Lung (tissue), 17 donors: ENCODE measurements at places on chromosomes 7 and 10. TPM values are rescaled to one million over a fixed set of nuclear protein-coding genes. Genes with fewer than 3 reads are reported as not detected.

DNA sequence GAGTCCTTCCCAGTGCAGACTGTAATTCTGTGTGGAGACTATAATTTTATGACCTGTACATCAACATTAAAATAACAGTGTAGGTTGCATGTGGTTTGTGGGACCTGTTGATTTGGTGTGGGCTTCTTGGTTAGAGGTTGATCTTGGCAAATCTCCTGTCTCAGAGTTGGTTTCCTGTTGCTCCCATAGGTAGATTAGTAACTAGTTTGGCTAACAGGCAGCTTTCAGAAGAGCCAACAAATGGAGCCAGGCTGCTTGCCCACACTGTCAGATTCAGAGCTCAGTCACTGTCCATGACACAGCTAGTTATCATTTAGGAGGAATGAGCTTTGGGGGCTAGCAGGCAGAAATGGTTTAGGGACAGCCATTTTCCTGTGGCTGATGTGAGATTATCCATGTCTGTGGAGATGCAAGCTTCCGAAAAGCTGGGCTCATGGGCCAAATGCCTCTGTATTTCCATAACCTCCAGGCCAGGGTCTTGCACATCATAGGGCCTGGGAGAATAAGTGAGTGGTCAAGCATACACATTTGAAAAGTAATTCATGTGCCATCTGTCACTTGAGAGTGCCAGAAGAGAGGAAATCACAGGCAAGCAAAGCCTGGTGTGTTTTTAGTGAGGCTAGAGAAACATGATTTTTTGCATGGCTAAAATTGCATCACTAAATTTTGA lies 33.4 kb downstream of the CCM2 start:
- H3K36me3 ChIP-seq, result peaks cover 5% of the 10 kb centered on the region
- no peak overlapping the region for H3K4me3 ChIP-seq
- H3K4me1 ChIP-seq, result peaks cover 2% of the 10 kb centered on the region
- no peaks in the 10 kb centered on the region for H3K27me3 ChIP-seq
- no peak overlapping the region for H3K27ac ChIP-seq

- no peak overlapping the region for H3K4me3 ChIP-seq
- no peak overlapping the region for H3K27ac ChIP-seq
- H3K4me1 ChIP-seq, result no peaks in the 10 kb centered on the region
- no peaks in the 10 kb centered on the region for H3K27me3 ChIP-seq
- DNase-seq, result no peak
These were observed 146.0 kb upstream of the STEAP4 start for GRCh38 chr7:88452646-88453045.

GRCh38 chr10:111127081-111127848 lies 50.4 kb downstream of the ADRA2A start:
- no peaks in the 10 kb centered on the region for H3K27me3 ChIP-seq
- no peaks in the 10 kb centered on the region for H3K36me3 ChIP-seq
- no peaks in the 10 kb centered on the region for H3K4me1 ChIP-seq
- no peak for DNase-seq

FRMD4A gene
- total RNA-seq, result 64.5 TPM

- no peak for DNase-seq
- H3K27ac ChIP-seq, result no peak overlapping the region
- H3K27me3 ChIP-seq, result no peaks in the 10 kb centered on the region
- H3K4me3 ChIP-seq, result no peak overlapping the region
These were observed 48.6 kb upstream of the DLG5 start for GRCh38 chr10:77975086-77975666.

- H3K4me1 ChIP-seq, result no peaks in the 10 kb centered on the region
- H3K4me3 ChIP-seq, result no peak overlapping the region
- H3K27me3 ChIP-seq, result no peaks in the 10 kb centered on the region
- no peaks in the 10 kb centered on the region for H3K36me3 ChIP-seq
- DNase-seq, result no peak
These were observed 172.8 kb upstream of the AOAH start for GRCh38 chr7:36896956-36897590.

DNA sequence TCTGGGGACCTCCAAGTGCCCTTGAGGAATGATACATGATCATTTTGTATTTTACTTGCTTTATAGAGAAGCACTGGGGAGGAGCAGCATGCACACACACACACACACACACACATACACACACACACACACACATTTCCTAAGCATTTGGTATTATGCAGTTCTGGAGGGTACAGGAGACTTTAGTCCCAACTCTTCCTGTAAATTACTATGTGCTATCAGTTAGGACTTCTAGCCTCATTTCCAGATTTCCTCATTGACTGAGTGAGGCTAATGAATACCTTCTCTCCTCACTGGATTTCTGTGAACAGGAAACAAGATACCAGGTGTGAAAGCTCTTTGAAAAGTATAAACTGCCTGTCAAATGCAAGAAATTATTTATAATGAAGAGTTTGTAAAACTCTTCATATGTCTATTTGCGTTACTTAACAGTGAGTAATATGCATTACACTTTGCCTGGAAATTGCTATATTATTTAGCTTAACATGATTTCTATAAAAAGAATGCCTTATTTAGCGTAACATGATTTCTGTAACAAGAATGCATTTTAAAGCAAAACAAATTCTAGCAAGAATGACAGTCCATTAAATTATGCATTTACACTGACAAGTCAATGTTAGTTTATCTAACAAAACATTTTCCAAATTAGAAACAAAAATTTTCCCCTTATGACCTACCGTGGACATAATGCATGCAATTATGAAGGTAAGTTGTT lies 34.2 kb downstream of the ACTA2 start:
- no peak overlapping the region for H3K27ac ChIP-seq
- H3K27me3 ChIP-seq, result no peaks in the 10 kb centered on the region

DNA sequence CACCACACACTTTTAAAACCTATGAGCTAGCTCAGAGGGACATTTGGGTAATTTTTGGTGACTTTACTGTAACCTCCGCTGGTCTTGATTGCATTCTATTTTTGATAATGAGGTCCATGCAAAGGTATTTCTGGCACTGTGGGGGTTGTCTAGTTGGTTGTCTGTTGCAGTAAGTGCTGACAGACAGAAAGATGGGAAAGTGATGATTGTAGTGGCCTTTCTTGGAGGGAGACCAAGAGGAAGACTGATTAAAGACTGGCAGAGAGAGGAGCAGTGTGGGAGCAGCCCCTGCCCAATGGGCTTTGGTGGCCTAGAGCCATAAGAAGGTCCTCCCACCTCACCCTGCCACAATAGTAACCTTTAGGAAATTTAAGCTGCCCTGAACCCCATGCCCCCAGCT lies 173.4 kb upstream of the CTBP2 start:
- H3K4me3 ChIP-seq, result no peak overlapping the region
- peaks cover 9% of the 10 kb centered on the region for H3K4me1 ChIP-seq
- no peak for DNase-seq
- no peaks in the 10 kb centered on the region for H3K27me3 ChIP-seq

ARHGAP22 gene
- total RNA-seq, result 6.9 TPM

DNA sequence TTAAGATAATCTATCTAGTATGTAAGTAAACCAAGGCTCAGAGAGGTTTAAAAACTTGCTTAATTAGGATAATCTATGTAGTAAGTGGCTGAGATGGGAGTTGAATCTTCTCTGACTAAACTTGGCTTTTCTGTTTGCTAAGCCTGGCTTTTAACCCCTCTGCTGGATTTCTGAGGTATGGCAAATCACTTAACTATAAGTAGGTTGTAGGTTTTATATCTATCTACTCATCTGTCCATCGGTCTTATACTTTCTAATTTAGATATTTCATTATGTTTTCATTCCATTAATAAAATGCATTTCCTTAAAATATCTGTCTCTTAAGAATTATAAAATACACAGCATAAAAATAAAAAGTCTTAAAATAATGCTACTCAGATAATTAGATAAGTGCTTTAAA lies 59.4 kb downstream of the ST7 start:
- H3K36me3 ChIP-seq, result no peaks in the 10 kb centered on the region
- no peak overlapping the region for H3K27ac ChIP-seq
- no peaks in the 10 kb centered on the region for H3K27me3 ChIP-seq
- peak; percentile 53 for DNase-seq

AOAH gene
- 29.9 TPM for total RNA-seq

- H3K36me3 ChIP-seq, result no peaks in the 10 kb centered on the region
- no peak overlapping the region for H3K4me3 ChIP-seq
- DNase-seq, result no peak
- no peak overlapping the region for H3K27ac ChIP-seq
- no peaks in the 10 kb centered on the region for H3K4me1 ChIP-seq
These were observed 9.6 kb upstream of the PTTG1IP2 start for GRCh38 chr7:90459888-90460287.

ZPBP gene
- 0.85 TPM for total RNA-seq

DNA sequence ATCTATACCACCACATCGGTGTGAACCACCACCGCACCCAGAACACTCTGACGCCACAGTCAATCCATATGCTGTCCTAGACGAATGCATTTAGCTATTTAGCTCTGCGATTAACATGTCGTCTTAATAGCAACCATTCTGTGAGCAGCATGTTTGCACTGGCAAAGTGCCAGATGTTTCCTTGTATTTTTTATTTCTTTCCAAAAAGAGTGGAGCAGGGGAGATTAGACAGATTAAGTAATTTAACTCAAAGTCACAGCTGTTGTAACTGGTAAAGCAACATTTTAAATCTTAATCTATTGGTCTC lies 57.0 kb upstream of the ARL4A start:
- no peaks in the 10 kb centered on the region for H3K36me3 ChIP-seq
- H3K4me3 ChIP-seq, result no peak overlapping the region
- peak; percentile 60 for DNase-seq

DNA sequence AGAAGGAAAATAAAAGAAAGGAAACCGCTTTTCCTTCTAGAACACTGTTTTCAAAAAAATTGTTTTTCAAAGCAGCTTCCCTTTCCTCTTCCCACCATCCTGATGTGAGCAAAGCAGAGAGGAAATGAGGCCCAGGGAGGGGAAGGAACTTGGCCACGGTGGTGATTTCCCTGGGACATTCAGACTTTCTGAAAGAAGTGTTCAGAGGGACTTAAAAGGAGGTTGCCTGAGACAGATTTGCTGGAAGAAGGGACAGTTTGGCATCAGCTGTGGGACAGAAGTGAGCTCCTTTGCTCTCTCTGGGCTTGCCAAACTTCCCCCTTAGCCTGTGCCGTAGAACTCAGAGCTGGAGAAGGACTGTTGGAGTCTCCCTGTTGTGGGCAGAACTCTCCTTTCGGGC lies 30.3 kb downstream of the ADCYAP1R1 start:
- H3K27ac ChIP-seq, result no peak overlapping the region
- no peaks in the 10 kb centered on the region for H3K36me3 ChIP-seq
- DNase-seq, result peak; percentile 50
- no peaks in the 10 kb centered on the region for H3K4me1 ChIP-seq

DNA sequence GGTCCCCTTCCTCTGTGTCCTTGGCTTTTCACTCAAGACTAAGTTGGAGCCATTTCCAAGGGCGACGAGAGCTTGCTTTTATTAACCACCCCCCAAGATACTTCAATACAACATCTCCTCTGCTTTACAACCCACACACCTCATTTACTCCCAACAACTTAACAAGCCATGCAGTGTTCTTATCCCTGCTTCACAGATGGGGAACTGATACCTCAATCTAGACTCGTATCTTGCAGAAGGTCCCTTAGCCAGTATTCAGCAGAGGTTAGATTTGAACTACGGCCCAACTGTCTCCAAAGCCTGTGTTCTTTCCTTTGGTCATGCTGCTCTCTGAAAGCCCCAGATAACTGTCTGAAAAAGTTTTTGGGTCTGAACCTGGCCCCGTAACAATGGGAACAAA lies 444.8 kb downstream of the GRID1 start:
- H3K27me3 ChIP-seq, result no peaks in the 10 kb centered on the region
- H3K27ac ChIP-seq, result no peak overlapping the region
- no peaks in the 10 kb centered on the region for H3K36me3 ChIP-seq

NDUFB8 gene
- 145 TPM for total RNA-seq

- H3K27ac ChIP-seq, result no peak overlapping the region
- peaks cover 21% of the 10 kb centered on the region for H3K27me3 ChIP-seq
- no peak overlapping the region for H3K4me3 ChIP-seq
- DNase-seq, result no peak
- no peaks in the 10 kb centered on the region for H3K4me1 ChIP-seq
These were observed 6.8 kb downstream of the FFAR4 start for GRCh38 chr10:93573051-93573909.

DNA sequence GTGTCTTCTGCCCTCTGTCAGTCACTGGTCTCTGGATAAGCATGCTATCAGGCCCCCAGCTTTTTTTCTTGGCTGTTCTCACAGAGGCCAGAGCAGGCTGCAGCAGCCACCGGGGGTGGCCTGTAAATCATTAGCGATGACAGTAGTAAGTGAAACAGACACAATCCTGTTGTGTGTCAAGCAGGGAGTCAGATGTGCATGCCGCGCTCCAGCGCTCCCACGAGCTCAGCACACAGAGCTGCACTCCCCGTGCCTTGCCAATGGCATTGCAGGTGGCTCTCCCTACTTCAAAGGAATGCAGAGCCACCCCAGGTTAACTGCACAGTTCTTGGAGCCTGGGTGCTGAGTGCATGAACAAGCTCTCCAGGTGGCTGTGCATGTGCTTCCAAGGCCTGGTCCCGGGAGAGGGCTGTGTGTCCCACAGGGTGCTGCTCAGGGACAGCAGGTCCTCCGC lies 226.1 kb downstream of the GLRX3 start:
- H3K4me1 ChIP-seq, result no peaks in the 10 kb centered on the region
- no peak overlapping the region for H3K4me3 ChIP-seq
- DNase-seq, result peak; percentile 61
- no peaks in the 10 kb centered on the region for H3K36me3 ChIP-seq
- H3K27ac ChIP-seq, result no peak overlapping the region
- no peaks in the 10 kb centered on the region for H3K27me3 ChIP-seq

PIP gene
- total RNA-seq, result 1.5 TPM

DNA sequence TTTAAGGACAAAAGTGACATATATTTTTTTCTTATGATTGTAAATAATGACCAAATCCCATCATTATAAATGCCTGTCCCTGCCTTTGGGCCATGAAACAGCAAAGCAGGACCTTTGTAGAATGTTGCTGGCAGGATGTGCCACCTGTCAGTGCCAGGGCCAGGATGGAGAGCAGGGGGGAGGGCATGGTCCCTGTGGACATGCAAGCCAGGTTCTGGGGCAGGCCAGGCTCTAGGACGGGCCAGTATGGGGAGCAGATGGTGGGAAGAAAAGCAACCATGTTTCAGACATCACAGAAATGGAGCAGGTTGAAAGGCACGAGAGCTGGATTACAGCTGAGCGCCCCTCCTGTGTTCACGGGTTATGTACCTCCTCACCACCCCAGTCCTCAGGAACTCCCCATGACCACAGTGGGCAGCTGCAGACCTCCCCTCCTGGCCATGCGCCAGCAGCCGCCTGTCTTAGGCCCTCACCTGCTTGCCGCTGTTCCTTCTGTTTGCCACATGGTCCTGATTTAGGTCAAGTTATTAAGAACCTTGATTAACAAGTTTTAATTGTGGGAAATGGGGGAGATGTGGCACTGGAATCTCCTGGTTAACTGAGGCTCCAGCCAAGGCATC lies 210.4 kb downstream of the PAXIP1 start:
- DNase-seq, result no peak
- no peak overlapping the region for H3K27ac ChIP-seq
- H3K4me3 ChIP-seq, result no peak overlapping the region
- no peaks in the 10 kb centered on the region for H3K36me3 ChIP-seq
- H3K4me1 ChIP-seq, result no peaks in the 10 kb centered on the region

GRCh38 chr10:16234916-16235315 lies 201.9 kb upstream of the PTER start:
- no peaks in the 10 kb centered on the region for H3K36me3 ChIP-seq
- no peaks in the 10 kb centered on the region for H3K4me1 ChIP-seq
- no peak overlapping the region for H3K27ac ChIP-seq
- DNase-seq, result no peak

COL28A1 gene
- 4.2 TPM for total RNA-seq
